Activated T-helper 1 cell treated with anti-CD3 and anti-CD28 coated beads, Interleukin-2, amount 50 U/mL, for 16 hours (primary cell): ENCODE measurements at places on chromosomes 7 and 10.

DNA sequence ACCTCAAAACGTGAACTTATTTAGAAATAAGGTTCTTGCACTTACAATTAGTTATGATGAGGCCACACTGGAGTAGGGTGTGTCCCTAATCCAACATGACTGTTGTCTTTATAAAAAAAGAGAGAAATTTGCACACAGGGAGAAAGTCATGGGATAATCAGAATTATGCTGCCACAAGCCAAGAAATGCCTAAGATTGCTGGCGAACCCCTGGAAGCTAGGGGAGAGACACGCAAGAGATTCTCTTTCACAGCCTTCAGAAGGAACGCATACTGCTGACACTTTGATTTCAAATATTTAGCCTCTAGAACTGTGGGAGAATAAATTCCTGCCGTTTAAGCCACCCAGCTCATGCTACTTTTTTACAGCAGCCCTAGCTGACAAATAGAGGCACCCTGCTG, 138.3 kb downstream of the CCDC71L start:
- DNase-seq: no peak

- DNase-seq: no peak
These were observed 367.7 kb upstream of the SHH start for GRCh38 chr7:156179872-156180390.

DNA sequence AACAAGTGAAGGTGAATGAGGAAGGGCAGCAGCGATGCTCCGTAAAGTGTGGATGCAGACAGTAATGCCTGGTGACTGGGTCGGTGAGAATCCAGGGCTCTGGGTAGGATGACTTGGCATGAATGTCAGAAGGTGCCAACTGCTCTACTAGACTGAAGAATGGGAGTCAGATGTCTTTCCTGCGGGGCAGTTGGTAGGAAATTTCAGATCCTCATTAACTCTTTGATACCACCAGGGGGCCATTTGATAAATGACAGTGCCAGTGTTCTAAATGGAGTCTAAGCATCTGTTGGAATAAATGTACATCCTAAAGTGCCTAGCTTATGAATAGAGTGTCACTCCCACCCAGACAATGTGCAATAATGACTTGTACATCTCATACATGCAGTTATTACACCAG, 462.0 kb downstream of the GRM8 start:
- no peak for DNase-seq

GRCh38 chr10:2252096-2252495, 514.8 kb upstream of the ADARB2 start:
- no peak for DNase-seq

GRCh38 chr10:34479520-34480179, 335.4 kb downstream of the PARD3 start:
- no peak for DNase-seq
